ENCODE measurements at places on chromosomes 5 and 9.

DNA sequence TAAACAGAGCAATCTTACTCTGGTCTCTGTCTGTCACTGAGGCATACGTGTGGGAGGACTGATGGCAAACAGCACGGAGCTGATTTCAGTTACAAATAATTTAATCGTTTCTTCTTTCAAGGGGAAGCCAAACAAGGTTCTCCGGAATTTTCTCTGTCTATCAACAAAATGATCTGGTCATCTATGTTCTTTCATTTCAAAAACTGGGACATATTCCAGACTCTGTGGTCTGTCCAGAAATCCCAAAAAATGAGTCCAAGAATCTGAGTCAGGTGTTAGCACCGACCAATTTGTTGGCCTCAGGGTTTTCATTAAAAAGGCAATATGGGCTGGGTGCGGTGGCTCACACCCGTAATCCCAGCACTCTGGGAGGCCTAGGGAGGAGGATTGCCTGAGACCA, 69.9 kb upstream of the ZNF608 start:
- no peak for DNase-seq

DNA sequence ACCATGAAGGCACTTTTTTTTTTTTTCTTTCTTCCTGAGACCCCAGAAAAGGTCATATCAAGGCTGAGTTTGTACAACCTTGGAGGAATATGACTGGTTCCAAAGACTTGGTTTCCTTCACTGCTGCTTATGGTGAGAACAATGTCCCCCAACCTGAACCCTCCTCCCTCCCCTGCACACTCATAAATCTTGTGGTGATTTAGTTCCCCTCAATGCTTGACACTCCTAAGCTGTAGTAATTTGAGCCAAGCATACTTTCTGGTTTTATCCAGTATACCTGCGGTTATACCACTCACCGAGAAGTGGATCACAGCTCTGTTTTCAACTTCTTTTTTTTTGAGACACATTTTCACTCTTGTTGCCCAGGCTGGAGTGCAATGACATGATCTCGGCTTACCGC, 149.9 kb upstream of the KLF4 start:
- DNase-seq, result no peak

DNA sequence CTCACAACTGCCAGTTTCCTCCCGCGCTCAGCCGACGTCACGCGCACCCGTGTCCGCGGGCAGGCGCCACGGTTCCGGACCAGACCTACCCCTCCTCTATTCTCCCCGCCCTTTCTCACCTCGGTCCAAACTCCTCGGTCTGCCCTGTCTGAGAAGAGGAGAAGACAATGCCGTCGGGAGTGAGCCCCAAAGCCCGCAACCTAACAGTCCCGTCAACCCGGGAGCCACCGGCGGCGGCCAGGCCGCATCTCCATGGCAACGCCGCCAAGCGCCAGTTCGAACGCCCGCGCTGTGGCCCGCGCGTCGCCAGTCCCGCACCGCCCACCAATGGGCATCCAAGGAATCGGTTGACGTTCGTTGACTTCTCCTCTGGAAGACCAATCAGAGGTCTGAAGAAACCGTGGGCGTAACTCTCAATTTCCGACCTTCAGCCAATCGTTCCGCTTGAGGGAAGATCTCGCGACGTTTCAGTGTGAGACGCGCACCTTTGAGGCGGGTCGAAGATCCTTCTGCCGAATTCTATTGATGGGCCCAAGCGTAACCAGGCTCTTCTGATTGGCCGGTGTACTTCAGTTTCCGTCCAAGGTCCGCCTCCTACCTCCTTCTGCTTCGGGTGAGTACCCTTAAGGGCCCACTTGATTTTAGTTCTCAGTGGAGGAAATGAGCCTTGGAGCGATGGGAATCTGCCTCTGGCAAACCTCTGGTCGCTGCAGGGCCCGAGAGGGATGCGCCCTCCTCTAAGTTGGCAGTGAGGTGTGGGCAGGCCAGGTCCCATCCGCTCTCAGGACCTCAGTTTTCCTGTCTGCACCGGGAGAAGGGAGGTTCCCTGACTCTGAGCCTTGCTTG, at the start of the genes KIF24 and NUDT2:
Gene KIF24 (minus strand): TSS at position 282 of the 846 bp plus-strand sequence. CDS start 17,922 bp downstream, outside the sequence.
Gene NUDT2 (plus strand): TSS at position 583 of the 846 bp plus-strand sequence. CDS start 9,471 bp downstream, outside the sequence.
- peak; percentile 82 for DNase-seq

- DNase-seq, result no peak
These were observed 10.4 kb upstream of the ALDH1B1 start for GRCh38 chr9:38382141-38382540.

DNA sequence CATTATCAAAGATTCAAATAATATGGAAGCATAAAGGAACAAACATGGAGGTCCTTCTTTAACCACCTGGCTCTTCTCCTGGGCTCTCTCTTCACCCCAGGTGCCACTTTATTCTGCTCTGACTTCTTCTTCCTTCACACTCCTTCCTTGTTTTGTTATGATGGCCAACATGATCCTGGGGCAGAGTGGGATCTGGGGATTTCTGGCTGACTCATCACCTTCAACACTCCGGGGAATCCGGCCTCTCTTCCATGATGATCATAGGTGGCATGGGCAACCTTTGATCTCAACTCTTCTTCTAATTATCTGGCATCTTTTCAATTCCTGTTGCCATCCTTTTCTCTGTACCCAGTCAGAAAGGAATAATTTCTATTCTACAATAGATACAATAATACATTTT, 62.1 kb upstream of the TRPC7 start:
- no peak for DNase-seq

DNA sequence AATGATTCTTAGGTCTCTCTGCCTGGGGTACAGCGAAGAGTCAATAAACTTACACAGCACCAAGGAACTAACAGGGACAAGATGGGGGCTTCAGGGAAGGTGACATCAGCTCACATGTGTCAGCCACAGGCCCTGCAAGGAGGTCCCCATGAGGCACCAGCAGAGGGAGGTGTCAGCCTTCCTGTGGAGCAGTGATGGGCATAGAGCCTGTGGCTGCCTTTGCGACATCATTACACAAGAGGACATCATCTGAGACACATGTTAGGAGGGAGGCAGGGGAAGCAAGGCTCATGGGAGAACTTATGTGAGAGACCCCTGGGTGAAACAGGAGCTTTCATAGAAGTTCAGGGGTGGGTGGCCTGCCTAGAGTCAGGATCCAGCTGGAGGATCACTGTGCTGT, 389.6 kb downstream of the SEMA5A start:
- no peak for DNase-seq

- DNase-seq, result no peak
These were observed 52.3 kb upstream of the RPL26L1 start for GRCh38 chr5:172906888-172907287.

- no peak for DNase-seq
These were observed 1074.2 kb upstream of the WWC1 start for GRCh38 chr5:167217097-167217743.

- no peak for DNase-seq
These were observed 46.3 kb upstream of the FOXE1 start for GRCh38 chr9:97806721-97807120.

DNA sequence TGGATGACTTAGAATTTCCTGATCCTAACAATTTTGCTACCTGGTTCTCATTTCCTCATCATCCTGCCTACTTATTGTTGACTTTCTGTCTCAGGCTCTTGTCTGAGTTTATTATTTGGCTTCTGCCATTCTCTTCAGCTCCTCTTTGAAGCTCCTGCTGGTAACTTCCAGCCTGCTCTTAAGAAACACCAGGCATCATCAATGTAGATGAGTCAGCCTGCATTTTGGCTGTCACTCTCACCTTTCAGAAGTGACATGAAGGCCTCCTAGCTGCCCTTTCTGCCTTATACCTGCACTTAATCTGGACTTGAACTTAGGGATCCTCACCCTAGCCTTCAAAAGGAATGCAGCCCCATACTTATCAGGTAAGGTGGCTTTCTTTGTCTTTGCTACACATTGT, 551.8 kb upstream of the ZNF608 start:
- DNase-seq, result no peak

GRCh38 chr9:131719262-131719908, 20.5 kb downstream of the RAPGEF1 start:
- DNase-seq, result no peak

DNA sequence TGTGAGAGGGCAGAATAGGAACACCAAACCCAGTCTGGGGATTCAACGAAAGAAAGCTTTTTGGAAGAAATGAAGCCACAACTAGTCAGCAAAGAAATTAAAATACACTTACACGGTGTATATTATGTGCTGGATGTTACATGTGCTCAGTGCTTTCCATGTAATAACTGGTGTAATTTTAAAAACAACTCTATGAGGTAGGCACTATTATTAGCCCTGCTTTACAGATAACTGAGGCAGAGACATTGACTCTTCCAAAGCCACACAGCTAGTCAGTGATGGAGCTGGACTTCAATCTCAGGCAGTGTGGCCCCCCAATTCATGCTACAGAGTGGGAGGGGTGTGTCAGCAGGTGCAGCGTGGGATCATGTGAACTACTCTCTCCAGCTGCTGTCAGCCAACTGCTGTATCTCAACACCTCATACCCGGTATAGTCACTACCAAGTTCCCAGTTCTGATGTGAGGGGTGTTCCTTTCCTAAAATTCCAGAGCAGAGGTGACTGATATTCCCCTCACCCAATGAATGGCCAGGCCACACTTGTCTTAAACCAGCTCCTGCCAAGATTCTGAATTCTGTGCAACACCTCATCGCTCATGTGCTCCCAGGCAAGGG, 33.8 kb upstream of the TJP2 start:
- no peak for DNase-seq

DNA sequence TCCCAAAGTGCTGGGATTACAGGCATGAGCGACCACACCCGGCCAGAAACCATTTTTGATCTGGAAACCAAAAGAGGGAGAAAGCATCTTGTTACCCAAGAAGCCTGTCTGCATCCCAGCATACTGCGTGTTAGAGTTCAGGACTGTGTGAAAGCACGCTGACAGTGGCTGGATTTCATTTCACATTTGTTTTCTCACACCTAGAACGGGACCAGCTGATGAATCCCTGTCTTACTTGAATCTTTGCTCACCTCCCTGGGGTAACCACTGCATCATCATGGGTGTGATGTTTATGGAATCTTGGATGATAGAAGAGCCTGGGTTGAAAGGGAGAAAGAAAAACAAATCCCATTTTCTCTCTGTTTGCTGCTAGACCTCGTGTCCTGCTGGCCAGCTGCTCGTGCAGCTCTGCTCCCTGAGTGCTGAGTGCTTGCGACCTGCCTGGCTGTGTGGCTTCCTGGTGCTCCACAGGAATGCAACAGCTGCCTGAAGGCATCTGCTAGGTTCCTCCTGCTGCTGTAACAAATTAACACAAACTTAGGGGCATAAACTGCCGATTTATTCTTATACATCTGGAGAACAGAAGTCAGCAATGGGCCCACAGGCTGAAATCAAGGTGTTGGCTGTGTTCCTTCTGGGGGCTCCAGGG, 378.3 kb upstream of the DAP start:
- DNase-seq, result no peak

DNA sequence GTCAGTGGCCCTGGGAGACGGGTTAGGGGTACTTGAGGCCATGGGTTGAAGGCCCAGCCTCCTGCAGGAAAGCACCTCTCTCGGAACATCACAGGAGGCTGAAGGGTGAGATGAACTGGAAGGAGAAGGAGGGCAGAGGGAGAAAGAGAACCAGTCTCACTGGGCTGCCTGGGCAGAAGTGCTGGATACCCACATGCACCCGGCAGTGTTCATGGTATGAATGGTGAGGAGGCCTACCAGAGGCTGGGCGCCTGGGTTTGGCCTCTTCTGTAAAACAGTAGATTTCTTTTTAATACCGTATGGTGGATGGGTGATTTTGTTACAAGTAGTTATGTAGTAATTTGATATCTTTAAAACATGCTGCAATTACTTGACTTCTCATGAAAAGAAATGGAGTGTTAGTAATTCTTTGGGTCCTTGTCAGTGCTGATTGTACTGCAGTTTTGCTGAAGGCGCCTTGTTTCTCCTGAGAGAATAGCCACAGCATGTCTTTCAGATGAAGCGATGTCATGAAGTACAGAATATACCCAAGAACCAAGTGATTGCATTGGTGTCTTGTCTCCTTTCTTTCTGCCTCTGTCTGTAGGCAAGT, 258.6 kb downstream of the FANCC start:
- no peak for DNase-seq

- DNase-seq, result no peak
These were observed 322.5 kb upstream of the SLC24A2 start for GRCh38 chr9:20111173-20111843.

DNA sequence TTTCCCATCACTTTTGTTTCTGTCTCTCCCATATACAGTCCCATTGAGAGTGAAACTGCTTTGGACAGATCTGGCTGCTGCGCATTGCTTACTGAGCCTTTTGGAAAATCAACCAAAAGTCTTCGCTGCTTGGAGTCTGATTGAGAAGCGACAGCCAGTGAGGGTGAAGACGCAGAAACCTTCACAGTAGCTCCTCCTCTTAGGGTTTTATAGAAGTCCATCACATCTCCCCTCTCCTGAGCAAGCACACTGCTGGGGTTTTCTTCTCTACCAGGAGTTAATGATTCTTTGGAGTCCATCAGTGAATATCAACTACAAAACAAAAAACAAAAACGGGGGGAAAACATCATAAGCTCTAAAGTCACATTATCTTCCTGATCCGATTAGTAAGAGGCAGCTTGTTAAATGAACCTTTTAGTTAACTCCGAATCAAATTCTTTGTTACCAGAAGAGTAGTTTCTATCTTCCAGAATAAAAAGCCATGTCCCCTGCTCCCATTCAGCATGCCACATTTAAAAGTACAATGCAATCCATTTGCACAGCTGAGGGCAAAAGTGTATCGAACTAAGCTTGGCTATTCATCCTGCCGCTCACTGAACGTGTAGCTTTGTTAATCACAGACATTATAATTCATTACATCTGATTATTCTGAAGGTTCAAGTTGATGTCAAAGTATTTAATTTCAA, 2.8 kb downstream of the NR3C1 start:
- no peak for DNase-seq

GRCh38 chr5:132263548-132264261, 6.2 kb downstream of the PDLIM4 start:
- DNase-seq, result no peak

DNA sequence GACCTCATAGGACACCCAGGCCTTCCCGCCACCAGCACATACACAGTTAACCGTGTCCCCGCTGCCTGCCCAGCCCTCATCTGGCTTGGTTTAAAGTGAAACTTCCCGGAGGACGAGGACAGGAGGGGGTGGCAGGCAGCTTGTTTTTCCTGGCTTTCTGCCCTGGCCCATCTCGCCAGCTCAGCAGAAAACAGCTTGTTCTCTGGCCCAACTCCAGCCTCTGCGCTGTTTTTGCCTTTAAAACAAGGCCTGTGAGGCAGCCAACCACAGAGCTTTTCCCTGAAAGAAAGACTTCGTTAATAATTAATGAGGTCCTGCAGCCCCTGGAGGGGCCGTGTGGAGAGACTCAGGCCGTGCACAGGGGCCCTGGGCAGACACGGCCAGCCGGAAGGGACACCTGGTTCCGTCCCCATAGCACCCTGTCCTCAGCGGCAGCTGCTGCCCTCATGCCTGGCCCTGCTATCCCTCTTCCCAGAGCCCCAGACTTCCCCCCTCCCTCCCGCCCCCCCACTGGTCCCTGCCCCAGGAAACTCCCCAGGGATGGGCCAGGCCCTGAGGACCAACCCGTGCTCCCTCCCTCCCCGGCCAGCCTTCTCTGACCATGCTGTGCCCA, 108.7 kb downstream of the RXRA start:
- no peak for DNase-seq

DNA sequence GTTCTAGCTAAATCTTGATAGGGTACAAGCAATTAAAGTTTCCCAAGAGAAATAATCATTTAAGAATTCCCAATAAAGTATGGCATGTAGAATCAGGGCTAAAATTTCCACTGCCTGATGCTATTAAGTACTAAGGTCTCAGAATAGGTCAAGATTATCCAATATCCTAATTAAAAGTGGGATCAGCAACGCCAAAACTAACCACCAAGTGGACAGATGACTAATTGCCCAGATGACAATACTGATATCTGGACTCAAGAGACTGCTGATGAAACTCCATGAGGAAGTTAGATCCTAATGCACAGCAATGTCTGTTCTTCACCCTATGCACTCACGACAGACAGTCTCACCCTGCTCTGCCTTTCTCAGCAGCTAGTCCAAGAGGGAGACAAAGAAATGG, 14.3 kb downstream of the DEPDC1B start:
- DNase-seq, result no peak

Measured in stimulated activated CD8-positive, alpha-beta memory T cell treated with anti-CD3 and anti-CD28 coated beads, Interleukin-4, amount 100 ng/mL, for 1 hour (primary cell).